Activated CD4-positive, alpha-beta T cell treated with anti-CD3 and anti-CD28 coated beads, Interleukin-2, amount 50 U/mL, for 48 hours (primary cell): ENCODE measurements at places on chromosomes 2 and 18.

- no peak for DNase-seq
Measured at GRCh38 chr2:3242747-3243369, 134.8 kb downstream of the EIPR1 start.

DNA sequence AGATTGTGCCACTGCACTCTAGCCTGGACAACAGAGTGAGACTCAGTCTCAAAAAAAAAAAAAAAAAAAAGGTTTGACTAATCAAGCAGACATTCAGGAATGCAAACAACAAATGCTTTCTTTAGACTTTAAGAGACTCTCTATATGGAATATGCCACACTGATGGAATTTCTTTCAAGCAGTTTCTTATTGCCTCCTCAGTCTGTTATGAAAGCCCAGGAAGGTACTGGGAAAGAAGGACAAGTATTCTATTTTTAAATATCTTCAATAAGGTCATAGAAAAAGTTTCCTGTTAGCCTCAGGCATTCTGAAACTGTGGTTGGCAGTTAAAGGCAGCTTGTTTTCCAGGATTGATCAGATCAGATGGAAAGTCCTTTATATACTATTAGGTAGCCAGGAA lies 241.6 kb downstream of the PIK3C3 start:
- no peak for DNase-seq

- DNase-seq: no peak
Measured at GRCh38 chr2:152354909-152355308, 19.9 kb downstream of the FMNL2 start.

DNA sequence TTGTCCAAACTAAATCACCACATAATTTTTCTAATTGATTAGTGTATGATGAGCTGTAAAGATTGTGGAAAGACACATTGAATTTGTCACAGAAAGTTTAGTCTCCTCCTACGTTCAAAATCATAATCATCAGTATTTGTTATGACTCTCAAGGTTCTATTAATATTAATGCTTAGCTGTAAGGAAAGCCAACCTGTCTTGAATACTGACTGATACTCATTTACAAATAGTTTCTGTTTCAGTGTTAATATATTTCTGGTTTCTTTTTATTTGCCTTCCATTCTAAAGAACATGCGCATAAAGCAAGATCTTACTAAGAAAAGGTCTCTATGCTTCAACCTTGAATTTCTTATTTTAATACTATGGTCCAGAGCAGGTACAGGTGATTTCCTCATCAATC lies 55.1 kb downstream of the CPS1 start:
- no peak for DNase-seq

DNA sequence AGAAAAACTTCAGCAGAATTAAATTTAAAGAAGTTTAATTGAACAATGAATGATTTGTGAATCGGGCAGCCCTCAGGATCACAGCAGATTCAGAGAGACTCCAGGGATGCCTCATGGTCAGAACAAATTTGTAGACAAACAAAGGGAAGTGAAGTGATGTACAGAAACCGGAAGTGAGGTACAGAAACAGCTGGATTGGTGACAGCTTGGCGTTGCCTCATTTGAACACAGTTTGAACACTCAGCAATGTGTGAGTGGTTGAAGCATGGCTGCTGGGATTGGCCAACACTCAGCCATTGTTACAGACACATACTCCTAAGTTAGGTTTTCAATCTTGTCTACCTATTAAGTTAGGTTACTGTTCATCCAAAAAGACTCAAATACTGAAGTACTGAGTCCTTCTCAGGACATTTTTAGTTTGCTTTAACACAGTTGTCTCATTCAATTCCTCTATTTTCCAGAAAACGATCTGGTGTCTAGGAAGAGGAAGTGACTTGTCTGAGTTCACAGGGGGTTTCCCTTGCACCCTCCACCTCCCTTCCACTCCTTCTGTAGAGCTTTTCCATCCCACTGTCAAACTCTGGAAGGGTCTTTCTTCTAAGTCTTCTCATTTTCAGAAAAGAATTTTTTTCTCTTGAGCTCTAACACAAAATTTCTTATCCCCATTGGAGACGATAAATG lies 137.9 kb downstream of the SLC4A3 start:
- no peak for DNase-seq

DNA sequence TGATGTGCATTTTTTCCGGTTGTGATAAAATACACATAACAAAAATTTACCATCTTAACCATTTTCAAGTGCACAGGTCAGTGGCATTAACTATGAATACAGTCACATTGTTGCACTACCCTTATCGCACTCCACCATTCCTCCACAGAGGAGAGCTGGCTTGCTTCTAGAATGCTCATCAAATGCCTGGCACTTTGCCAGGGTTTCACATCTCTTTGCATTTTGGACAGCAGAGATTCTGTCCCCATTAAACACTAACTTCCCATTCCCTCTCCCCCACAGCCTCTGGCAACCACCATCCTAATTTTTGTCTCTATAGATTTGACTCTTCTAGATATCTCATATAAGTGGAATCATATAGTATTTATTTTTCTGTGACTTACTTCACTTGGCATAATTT lies 165.0 kb downstream of the ASB1 start:
- no peak for DNase-seq

GRCh38 chr2:36801088-36801487 lies 104.6 kb downstream of the VIT start:
- DNase-seq: no peak

DNA sequence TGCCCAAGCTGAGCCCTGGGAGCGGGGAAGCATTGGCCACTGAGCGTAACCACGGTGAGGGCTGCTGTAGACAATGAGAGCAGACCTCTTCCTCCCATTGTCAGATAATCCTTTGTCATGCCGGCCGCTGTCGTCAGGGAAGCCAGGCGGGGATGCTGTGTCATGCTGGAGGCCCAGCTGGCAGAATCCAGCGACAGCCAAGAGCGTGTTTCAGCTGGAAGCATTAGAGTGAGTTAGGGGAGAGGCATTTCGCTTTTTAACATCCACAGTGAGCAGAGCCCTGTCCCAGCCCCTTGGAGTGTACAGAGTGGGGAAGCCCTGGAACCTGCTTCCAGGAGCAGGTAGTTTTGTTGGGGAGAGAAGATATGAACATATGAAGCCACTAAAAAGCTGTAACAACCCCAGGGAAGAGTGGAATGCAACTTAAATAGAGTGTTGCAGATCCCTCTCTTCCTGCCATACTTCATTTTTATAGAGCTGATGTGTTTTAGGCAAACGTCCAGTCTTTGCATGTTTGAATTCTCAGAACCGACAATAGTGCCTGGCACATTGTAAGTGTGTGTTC lies 7.0 kb downstream of the CTIF start:
- no peak for DNase-seq

DNA sequence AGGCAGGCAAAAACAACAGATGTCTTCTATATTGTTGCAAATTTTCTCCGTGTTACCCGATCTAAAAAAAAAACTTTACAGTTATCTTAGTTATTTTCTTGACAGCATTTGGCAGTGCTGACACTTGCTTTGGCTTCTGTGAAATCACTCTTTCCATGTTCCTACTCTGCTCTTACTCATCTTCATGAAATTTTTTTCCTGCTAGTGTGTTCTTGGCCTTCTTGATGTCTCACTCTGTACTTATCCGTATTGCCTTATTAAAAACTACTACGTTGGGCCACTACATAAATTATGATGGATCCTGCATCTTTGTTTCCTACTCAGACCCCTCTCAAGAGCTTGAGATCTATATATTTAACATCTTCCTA lies 134.4 kb downstream of the IKZF2 start:
- no peak for DNase-seq

GRCh38 chr2:215615803-215616174 lies 179.9 kb upstream of the FN1 start:
- DNase-seq: no peak

- no peak for DNase-seq
Measured at GRCh38 chr2:215973954-215974699, 39.2 kb downstream of the MREG start.

DNA sequence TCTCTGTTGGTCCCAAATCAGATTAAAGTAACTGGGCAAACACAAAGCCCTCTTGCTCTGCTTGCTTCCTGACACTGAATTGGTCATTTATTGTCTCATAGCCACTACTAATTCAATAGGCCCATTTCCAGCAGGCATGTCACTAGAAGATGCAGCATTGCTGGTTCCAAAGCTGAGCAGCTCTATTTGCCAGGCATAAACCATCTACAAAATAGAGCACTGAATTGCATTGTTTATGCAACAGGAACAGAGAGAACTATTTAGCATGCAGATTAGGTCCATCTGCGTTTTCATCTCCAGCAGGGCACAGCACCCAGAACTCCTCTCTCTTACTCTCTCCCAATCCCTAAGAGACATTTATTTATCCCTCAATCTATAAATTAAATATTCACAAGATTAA lies 227.6 kb downstream of the SUCLG1 start:
- no peak for DNase-seq

DNA sequence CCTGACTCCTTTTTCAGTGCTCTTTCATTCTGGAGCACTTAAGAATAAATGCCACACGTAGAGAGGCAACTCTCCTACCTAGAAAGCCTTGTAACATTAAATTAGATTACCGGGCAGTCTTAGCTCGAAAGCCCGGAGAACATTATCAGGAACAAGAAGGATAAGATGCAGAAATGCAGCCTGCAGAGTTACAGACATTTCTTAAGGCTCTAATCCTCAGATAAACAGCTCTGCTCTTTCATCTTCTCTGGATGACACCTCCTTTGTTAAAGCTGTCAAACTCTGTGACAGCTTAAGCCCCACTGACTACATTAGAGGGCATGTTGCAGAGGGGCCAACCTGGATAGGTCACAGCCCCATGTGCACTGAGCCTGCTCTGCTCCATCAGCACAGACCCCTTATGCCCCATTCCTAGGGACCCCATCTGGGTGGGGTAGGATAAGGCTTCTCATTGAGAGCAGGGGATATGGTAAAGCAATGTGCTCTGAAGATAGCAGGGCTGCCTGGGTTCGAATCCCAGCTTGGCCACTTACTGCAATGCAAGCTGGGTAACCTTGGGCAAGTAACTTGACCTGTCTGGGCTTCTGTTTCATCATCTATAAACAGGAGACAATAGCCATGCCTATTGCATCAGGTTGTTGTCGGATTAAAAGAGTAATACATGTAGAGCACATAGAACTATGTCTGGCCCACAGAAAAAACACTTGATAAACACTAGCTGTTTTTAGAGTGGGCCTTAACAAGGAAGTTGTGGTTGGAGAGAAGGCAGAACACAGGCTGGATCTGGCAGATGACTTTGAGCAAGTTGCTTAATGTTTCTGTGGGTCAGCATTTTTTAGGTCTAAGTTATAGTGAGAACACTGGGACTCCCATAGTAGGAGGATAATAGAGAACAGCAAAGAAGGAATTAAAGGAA lies 111.4 kb downstream of the THNSL2 start:
- no peak for DNase-seq

DNA sequence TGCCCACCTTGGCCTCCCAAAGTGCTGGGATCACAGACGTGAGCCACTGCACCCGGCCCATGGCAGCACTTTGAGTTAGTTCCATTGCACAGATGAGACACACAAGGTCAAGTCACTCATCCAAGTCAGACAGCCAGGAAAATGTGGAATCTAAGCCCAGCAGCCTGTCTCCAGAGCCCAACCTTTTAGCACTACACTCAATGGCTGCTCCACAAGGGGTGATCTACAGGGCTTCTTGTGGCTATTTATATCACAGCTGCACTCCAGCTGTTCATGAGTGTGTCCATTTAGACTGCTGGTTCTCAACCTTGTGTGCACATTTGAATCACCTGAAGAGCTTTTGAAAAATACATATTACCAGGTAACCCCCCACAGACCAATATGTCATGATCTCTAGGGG lies 72.9 kb upstream of the RPL31 start:
- no peak for DNase-seq

GRCh38 chr2:237449193-237449881 lies 35.4 kb upstream of the COL6A3 start:
- no peak for DNase-seq

- DNase-seq: no peak
Measured at GRCh38 chr2:158575051-158575635, 118.4 kb downstream of the PKP4 start.

DNA sequence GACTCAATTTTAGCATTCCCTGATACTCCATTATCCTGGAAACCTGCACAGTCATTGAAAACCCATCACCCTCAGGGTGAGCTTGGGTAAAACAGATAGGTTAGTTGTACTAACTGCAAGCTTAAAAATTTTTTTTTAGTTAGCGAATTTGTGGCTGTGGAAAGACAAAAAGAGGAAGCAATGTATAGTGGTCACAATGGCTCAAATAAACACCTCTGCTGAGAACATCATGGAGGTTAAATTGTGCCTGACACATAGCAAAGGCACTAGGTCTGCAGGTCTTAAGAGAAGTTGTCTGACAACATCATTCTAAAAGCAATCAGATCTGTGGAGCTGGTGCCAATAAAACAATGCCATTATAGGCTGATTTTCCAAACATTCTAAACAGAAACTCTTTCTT lies 84.4 kb upstream of the CAVIN2 start:
- DNase-seq: no peak

DNA sequence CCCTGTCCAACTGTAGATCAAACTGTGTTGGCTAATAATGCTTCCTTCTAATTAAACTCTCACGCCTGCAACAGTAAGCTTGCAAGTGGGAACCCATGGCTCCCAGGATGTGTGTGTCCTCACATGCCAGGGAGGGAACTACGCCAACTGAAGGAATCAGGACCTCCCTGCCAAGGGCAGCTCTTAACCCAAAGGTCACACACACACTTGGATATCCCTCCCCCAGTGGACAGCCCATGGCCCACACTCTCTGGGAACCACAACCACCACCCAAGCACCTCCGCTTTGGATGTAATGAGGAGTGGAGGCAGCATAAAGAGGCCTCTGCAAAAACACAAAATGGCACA lies 102.1 kb downstream of the CRACDL start:
- no peak for DNase-seq

DNA sequence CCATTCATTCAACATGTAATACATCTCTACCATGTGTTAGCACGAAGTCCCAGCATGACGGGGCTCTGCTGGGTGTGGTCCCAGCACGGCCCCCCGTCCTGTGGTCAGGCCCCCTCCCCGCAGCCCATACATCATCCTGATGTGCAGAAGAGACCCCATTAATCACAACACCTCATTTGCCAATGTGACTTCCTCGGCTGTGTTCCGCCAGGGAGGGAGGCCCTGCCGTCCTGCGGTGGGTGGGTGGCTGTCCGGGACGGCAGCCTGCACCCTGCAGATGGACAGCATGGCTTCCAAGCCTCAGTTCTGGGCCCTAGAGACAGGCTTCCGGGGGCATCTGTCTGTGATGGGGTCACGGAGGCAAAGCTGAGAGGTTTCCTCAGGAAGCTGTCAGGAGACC lies 254.0 kb downstream of the CYP26B1 start:
- DNase-seq: no peak
